ENCODE measurements at places on chromosomes 7 and 10. TPM values are rescaled to one million over a fixed set of nuclear protein-coding genes. Genes with fewer than 3 reads are reported as not detected.

DNA sequence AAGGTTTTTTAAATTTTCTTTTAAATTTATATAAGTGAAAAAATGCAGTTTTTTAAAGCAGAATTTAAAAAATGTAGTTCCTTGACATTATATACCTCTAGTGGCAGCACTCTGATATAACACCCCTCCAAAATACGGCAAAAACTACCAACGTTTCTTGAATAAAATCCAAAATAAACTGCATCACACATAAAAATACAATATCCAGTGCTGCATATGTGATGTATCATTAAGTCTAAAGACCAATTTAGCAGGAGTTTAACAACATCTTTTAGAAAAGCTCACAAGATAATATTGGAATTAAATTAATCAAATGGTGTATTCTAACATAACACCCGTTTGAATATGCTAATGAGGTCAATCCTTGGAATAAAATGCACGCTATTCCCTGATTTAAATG, 1.4 kb downstream of the TCERG1L start:
- no peak for DNase-seq

- no peak for DNase-seq
These were observed 40.6 kb downstream of the SH3PXD2A start for GRCh38 chr10:103814626-103815370.

- no peak for DNase-seq
These were observed 22.5 kb upstream of the REEP3 start for GRCh38 chr10:63498665-63499064.

The TMEM236 gene
- 0.54 TPM for total RNA-seq

The NEUROD6 gene
- total RNA-seq, result not detected

- DNase-seq, result no peak
These were observed 165.5 kb downstream of the ANK3 start for GRCh38 chr10:60224066-60224705.

The ACTL6B gene
- total RNA-seq, result not detected

GRCh38 chr7:149780056-149780455, 6.7 kb upstream of the ZNF467 start:
- no peak for DNase-seq

DNA sequence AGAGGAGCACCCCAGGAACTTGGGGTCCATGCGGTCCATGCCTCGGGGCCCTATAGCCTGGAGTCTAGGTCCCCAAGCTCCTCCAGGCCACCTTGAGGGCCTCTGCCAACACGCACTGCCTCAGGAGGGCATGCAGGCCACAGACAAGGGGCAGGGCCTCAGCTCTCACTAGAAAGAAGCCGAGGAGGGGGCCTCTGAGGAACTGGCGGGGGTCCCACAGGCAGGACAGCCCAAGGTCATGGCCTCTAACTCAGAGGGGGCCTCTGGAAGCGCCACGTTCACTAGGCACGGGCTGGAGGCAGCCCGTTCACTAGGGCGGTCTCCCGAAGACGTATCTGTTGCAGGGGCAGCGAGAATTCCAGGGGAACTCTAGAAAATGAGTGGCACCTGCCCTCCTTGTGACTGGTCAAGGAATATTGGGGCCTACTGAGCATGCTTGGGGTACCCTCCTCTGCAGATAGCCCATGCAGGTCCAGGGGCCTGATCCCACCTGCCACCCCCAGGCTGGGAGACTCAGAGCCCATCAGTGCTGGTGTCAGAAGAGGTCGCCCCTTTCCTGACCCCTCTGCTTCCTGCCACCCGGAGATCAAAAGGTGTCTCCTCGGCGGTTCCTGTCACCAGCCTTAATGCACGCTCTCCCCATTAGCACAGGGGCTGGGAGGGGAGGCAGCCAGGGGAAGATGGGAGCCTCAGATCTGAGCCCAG, 86.7 kb upstream of the RET start:
- DNase-seq, result no peak

The LRRN3 gene
- total RNA-seq, result 0.40 TPM

The CUL1 gene
- total RNA-seq, result 42.3 TPM

- no peak for DNase-seq
These were observed 23.0 kb downstream of the SMURF1 start for GRCh38 chr7:99120916-99121315.

DNA sequence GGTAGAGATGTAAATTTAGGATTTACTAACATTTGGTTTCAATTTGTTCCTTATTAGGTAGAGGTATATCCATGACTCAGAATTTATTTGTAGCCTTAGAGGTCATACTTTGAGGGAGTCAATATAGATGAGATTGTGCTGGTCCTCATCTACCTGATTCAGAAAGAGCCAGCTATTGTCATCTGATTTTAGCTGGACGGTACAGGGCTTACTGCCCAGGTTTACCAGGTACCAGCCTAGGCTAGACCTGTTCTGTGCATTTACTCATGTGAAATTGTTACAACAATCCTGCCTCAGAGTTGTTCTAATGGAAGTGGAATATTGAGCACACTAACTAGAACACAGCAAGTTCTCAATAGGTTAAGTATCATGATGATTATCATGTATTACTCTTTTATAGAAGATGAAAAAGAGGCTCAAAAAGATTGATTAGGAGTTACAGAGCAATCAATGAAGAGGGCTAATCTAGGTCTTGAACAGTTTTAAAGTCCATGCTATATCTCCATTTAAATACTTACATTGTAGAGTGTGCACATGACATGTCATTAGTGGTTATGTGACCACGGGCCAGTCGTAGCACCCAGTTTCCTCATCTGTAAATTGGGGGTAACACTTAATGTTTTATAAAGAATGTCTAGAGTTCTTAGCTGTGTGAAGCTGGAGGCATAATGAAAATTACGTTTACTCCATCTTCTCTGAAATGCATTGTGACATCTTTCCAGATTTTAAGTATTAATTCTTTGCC, 42.1 kb downstream of the TRIM24 start:
- DNase-seq, result no peak

The MYL10 gene
- not detected for total RNA-seq

The NRG3 gene
- 0.57 TPM for total RNA-seq

DNA sequence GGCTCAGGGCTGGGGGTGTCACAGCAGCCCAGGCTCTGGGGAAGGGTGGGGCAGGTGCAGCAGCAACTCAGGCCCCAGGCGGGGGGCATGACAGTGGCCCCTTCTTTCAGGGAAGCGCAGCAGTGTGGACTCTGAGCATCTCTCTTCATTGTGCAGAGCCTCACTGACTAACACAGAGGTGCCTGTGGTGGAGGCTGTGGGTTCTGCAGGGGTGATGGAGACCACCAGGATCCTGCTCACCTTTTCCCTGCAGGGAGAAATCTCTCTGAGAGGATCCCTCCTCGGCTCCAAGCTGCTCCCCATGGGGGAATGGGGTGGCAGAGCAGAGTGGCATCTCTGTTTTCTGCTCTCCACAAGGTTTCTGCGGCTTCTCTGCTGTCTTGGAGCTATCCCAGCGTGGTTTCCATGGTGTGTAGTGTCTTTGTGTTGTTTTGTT, 37.8 kb upstream of the SHH start:
- peak; percentile 53 for DNase-seq

The MALRD1 gene
- total RNA-seq, result 0.40 TPM

DNA sequence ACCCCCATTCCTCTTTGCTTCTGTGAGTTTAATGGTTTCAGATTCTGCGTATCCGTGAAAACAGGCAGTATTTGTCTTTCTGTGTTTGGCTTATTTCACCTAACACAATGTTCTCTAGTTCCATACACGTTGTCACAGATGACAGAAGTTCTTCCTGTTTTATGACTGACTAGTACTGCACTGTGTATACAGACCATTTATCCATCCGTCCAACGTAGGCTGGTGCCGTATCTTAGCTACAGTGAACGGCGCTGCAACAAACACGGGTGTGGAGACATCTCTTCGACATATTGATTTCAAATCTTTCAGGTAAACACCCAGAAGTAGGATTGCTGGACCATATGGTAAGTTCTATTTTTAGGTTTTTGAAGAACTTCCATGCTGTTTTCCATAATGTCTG, 181.7 kb downstream of the PARD3 start:
- DNase-seq, result no peak

GRCh38 chr7:37311355-37311754, 137.3 kb downstream of the ELMO1 start:
- no peak for DNase-seq

GRCh38 chr10:77944519-77944918, 18.0 kb upstream of the DLG5 start:
- no peak for DNase-seq

The BLNK gene
- 0.86 TPM for total RNA-seq

DNA sequence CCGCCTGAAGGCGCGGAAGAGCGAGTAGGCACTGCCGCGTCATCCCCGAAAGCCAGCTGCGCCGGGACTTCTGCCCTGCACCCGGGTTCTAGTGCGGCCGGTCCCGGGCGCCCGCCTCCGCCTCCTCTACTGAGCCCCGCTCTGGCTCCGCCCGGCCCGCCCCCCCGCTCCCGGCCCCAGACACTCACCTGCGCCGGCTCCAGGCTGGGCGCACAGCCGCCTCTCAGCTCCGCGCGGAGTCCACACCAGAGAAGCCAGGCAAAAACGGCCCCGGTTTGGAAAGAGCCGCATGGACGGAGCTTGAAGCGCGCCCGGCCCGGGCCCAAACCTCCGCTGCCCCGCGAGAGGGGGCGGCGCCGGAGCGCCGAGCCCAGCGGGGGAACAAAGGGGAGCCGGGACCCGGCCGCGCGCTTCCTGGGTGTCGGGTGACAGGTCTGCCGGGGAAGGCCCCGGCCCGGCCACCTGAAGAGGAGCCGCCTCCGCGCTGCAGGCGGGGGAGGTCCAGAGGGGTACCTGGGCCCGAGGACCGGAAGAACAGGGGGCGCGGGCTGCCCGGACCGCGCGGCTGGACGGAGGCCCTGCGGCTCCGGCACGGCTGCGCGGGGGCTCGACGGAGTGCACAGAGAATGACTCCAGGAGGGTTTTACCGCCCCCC, 168.2 kb downstream of the NRF1 start:
- no peak for DNase-seq

- no peak for DNase-seq
These were observed 6.1 kb downstream of the GSTO2 start for GRCh38 chr10:104274762-104275721.

DNA sequence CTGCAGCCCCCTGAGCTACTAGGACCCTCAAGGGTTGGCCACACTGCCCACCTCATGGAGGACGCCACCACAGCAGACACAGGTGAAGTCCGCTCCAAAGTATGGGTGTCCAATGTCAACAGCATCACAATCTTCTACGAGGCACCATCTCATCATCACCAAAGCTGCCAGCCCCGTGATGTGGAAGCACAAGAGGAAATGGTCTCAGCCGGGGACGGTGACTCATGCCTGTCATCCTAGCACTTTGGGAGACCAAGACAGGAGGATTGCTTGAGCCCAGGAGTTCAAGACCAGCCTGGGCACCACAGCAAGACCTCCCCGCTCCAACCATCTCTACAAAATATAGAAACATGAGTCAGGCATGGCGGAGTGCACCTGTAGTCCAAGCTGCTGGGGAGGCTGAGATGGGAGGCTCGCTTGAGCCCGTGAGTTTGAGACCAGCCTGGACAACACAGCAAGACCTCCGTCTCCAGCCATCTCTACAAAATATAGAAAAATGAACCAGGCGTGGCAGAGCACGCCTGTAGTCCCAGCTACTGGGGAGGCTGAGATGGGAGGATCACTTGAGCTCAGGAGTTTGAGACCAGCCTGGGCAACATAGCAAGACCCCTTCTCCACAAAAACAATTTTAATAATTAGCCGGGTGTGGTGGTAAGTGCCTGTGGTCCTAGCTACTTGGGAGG, 48.8 kb upstream of the MYL10 start:
- DNase-seq, result no peak

GRCh38 chr7:19110776-19111175, 6.7 kb downstream of the TWIST1 start:
- DNase-seq, result no peak

DNA sequence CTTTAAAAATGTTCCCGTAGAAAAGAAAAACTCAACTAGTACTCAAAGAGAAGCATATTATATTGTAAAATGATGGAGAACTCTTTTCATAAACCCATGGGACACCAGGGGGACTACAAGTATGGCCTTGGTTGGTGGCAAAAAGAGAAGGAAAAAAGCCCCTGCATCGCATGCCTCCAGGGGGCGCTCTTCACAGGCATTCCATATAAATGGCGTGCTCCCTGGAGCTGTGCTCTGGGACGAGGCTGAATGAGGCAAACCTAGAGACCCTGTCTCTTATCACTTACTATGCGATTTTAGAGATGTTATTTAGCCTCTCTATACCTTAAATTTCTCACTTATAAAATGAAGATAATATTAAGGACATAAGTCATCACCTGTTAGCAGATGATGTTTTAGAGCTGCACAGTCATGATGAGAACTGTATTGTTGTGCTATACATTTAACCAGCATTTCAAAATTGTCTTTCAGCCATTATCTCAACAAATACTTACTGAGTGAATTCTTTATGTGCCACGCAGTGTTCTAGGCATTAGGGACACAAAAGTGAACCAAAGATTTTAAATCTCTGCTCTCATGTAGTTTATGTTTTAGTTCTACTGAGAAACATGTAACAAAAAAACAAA, 105.8 kb downstream of the ARHGAP21 start:
- DNase-seq, result no peak

The SPDYE5 gene
- total RNA-seq, result not detected

- no peak for DNase-seq
These were observed 181.7 kb downstream of the CCSER2 start for GRCh38 chr10:84510121-84510520.

DNA sequence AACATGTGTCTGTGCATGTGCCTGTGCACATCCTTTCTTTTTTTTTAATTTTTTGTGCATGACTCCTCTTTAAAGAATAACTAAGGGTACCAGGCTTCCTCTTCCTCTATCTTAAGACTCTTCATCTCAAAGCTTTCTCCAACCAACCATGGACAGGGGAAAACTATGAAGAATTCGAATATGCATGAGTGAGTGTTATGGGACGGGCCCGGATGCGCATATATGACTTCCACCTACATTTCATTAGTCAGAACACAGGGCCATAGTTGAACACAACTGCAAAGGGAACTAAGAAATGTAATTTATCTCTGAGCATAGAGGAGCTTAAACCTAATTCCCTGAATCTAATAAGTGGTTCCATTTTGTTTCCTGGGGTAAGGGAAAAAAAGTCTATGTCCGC, 270.3 kb upstream of the SORCS1 start:
- no peak for DNase-seq

The AFAP1L2 gene
- total RNA-seq, result 3.9 TPM

GRCh38 chr10:27834476-27834875, 88.9 kb upstream of the MKX start:
- DNase-seq, result no peak

DNA sequence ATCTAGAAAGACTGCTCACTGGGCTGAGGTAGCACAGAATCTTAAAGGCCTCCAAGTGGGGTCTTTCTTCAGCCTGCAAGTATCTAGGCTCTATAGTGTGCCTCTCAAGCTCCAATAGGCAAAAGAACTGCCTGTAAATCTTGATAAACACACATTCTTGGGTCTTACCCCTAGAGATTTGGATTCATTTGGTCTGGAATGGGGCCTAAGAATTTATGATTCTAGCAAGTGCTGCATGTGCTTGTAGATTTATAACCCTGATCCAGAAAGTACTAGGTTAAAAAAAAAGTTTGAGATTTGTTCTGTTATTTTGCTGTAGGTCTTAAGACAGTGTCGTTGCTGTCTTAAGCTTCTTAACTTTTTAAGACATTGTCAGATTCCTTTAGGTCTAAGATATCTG, 74.1 kb downstream of the RALA start:
- DNase-seq, result no peak

Data from cardiac septum (tissue), 1 donor.